ENCODE measurements at places on chromosomes 12 and 14.

- DNase-seq, result no peak
Measured at GRCh38 chr12:79056775-79057174, 192.2 kb downstream of the SYT1 start.

DNA sequence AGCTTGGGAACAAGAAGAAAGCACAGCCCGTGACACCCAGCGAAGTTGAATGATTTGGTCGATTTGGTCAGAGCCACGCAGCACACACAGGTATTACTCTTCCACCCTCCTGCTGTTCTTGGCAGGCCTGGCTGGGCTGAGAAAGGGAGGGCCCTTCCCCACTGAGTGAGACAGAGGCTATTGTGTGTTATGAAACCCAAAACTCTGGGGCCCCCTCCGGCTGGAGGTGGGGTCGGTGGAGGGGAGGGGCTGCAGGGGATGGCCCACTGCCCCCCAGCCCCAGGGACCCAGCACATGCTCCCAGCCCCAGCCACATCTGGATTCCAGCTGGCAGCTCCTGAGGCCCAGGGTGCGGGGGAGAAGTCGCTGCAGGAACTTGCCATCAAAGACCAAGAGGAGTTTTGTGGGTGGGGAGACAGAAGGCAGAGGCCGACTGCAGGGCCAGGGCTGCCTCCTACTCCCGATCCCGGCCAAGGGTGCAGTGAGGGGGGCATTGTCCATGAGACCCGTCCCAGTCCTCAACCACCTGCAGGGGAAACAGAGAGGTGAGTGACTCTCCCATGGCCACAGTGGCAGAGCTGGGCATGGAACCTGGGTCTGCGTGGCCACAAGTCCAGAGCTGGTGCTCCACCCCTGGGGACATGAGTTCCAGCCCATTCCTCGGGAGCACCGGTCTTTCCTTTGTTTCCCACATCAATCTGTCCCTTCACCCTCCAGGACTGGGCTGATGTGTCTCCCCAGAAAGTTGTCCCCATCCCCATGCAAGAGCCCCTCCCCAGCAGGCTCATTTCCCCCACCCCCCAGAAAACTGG, 8.7 kb downstream of the TMEM119 start:
- no peak for DNase-seq

- no peak for DNase-seq
Measured at GRCh38 chr12:100248886-100249285, 18.0 kb downstream of the DEPDC4 start.

GRCh38 chr14:46057799-46058198, 593.8 kb downstream of the RPL10L start:
- DNase-seq, result no peak

GRCh38 chr12:96710127-96710745, 196.8 kb upstream of the NEDD1 start:
- DNase-seq, result no peak

- peak; percentile 75 for DNase-seq
Measured at GRCh38 chr14:103846543-103847450, 578 bp downstream of the PPP1R13B start.

Measured in NCI-H1417 (cell line).